ENCODE measurements at places on chromosomes 1 and 21. TPM values are rescaled to one million over a fixed set of nuclear protein-coding genes. Genes with fewer than 3 reads are reported as not detected.

Gene FLAD1
- 31.2 TPM for total RNA-seq

Gene HTR6
- total RNA-seq, result not detected

Gene VWA5B1
- total RNA-seq, result 2.1 TPM

Gene CLCN6
- 29.7 TPM for total RNA-seq

Gene OLFML3
- total RNA-seq, result 51.1 TPM

Gene PDE9A
- total RNA-seq, result 200 TPM

Gene GPR52
- total RNA-seq, result 2.9 TPM

Gene LHX8
- total RNA-seq, result not detected

Gene CFAP74
- 0.06 TPM for total RNA-seq

Gene MSH4
- 0.35 TPM for total RNA-seq

Gene ADCY10
- total RNA-seq, result 0.07 TPM

Gene TTLL7
- 3.8 TPM for total RNA-seq

Gene GUCA2B
- 381 TPM for total RNA-seq

Gene FCN3
- 0.60 TPM for total RNA-seq

Gene NR1I3
- not detected for total RNA-seq

All from mucosa of descending colon (tissue), 3 donors.